Activated T-cell treated with anti-CD3 and anti-CD28 coated beads, Interleukin-2, amount 50 U/mL, for 72 hours (primary cell): ENCODE measurements at places on chromosomes 3 and 15.
A peak's percentile ranks its signal among the peaks of the same experiment; 100 is the strongest.

GRCh38 chr3:122679882-122680474 is 661 bp upstream of the PARP14 start:
- DNase-seq = no peak

- no peak for DNase-seq
Measured at GRCh38 chr15:84800365-84800806, 16.8 kb upstream of the ALPK3 start.

DNA sequence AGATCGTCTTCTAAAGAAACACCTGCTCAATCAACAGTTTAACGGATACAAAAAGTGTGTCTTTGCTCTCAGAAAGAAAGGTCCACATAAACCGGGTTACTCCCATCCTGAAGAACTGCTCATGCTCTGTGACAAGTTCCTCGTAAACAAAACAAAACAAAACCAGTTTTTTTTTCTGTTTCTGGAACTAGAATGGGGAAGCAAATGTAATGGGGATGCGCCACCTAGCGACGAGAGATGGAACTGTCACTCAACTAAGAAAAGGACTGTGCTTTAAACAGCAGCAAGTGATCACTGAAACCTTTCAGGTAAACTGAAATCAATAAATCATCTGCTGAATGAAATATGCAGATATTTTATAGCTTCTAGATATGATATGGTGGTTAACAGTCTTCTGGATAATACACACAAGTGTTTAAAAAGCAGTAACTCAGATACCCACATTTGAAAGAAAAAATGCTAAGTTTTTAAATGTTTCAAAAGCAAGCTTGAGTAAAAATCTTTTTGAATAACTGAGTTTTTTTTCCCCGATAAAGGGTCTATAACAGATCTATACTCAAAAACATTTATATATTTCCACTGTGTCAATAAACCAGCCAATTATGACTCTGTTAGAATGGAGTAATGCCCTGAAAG is 10.9 kb downstream of the TM2D3 start:
- DNase-seq = peak; percentile 69

DNA sequence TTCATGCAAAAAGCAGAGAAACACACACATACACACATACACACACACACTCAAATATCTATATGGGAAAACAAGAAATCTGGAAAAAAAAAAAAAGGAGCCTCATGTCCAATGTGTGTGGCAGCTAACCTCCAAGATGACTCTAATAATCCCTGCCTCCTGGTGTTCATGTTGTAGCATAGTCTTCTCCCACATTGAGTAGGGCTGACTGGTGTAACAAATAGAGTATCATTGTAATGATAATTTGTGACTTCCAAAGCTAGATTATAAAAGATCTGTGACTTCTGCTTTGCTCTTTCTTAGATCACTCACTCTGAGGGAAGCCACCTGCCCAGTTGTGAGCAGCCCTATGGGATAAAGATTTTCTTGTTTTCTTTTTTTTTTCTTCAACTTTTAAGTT is 130.9 kb upstream of the TNIK start:
- no peak for DNase-seq

- no peak for DNase-seq
Measured at GRCh38 chr15:99632521-99632920, 66.7 kb downstream of the MEF2A start.

- peak; percentile 27 for DNase-seq
Measured at GRCh38 chr3:71702131-71703024, 22.8 kb downstream of the EIF4E3 start.

DNA sequence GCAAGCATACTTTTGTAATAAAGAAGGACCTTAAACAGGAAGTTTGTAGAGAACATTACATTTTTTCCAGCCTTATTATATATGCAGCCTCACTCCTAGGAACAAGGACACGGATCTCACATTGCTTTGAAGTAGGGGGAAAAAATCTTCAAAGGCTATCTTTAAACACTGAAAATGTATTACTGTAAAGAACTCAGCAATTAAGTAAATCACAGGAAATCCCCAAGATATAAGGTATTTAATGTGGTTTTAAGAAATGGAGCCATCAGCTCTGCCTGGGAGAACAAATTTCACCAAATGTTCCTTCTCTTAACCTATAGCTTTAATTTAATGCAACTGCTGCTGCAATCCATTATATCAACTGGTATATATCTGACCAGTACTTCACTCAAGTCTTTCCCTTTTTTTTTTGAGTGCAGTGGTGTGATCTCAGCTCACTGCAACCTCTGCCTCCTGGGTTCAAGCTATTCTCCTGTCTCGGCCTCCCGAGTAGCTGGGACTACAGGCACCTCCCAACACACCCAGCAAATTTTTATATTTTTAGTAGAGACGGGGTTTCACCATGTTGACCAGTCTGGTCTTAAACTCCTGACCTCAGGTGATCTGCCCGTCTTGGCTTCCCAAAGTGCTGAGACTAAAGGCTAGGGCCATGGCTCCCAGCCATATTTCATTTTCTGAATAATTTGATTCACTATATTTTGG is 2.8 kb downstream of the BTLA start:
- no peak for DNase-seq

DNA sequence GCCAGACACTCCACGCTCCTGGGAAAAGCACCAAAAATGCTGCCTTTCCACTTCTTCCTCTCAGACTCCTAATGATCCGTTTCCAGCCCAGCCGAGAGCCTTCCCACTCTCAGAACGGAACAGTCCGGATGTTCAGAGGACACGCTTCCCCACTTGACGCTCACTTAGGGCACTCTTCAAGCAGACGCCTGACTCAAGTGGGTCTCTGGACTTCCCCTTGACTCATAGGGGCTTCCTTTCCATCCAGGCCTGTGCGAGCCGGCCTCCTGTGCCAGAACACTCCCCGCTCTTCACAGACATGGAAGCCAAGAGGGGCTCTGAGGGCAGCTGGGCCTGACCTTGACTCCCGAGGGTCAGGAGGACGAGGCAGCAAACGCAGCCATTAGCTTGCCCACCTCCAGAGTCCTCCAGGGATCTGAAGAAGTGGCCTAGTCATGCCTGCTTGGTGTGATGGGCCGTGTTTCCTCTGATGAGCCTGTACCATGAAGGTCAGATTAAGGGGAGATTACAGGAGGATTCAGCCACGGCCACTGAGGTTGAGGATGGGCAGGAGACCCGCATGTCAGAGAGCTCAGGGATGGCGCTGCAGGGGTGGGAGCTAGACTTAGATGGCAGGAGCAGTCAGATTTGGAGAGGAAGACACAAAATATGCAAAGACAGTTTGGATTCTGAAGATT is 114.7 kb upstream of the TLE3 start:
- no peak for DNase-seq

DNA sequence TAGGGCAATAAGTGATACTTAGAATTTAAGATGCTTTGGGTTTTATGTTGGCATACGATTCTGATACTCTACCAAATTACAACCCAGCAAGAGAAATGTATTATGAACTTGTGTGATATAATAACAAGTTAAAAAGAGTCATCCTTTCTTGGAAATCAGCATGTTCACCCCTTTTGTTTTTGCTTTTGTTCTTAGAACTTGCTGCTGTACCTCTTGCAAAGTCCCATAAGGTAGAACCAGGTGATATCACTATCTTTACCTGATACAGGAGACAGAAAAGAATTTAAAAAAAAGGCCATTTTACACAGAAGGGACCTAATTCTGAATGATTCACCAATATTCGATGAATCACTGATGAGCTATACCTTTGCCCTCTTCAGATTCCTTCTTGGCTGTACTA is 810.4 kb downstream of the FHIT start:
- no peak for DNase-seq

GRCh38 chr3:18864933-18865731 is 283.2 kb upstream of the KCNH8 start:
- DNase-seq = no peak

DNA sequence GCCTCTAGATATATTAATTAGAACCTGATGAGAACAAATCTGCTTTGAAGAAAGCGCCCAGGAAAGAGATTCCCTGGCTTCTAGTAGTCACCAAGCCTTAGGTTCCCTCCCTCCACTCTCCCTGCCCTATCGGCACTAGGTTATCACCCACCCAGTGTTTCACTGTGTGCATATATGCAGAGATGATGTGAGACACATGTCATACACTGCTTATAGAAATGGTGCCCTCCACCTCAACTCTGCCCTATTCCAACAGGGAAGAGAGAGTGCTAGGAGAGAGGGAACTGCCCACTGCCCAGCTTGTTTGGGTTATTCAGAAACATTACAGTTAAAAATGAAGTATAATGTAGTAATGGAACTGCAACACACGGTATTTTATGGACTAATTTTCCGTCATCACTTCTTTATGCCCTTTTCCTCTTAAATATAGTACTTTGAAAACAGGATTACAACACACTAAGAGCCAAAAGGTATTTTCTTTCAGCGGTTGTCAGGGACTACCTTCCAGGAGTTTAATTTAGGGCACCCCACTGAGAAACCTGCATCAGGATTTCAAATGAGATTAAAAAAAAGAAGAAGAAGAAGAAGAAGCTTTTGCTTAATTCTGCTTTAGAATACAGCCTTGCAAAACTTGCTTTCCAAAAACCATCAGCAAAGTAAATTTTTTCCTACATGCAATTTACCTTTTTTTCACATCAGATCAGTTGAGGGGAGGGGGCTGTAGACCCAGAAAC is 55.3 kb downstream of the MEIS2 start:
- DNase-seq = no peak

DNA sequence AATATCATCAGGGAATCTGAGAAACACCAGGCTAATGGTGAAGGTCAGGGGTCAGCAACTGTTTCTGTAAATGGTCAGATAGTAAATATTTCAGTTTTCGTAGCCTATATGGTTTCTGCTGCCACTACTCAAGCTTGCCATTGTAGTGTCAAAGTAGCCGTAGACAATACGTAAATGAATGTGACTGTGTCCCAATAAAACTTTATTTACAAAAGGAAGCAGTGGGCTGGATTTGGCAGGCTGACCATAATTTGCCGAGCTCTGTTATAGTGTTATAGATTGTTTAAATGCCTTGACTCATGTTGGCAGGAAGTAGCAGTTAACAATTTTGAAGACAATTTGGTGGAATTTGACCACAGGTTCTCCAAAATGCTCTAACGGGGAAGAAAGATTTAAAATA is 548.2 kb downstream of the FOXP1 start:
- DNase-seq = no peak

- no peak for DNase-seq
Measured at GRCh38 chr3:64971602-64972001, 283.8 kb upstream of the ADAMTS9 start.

DNA sequence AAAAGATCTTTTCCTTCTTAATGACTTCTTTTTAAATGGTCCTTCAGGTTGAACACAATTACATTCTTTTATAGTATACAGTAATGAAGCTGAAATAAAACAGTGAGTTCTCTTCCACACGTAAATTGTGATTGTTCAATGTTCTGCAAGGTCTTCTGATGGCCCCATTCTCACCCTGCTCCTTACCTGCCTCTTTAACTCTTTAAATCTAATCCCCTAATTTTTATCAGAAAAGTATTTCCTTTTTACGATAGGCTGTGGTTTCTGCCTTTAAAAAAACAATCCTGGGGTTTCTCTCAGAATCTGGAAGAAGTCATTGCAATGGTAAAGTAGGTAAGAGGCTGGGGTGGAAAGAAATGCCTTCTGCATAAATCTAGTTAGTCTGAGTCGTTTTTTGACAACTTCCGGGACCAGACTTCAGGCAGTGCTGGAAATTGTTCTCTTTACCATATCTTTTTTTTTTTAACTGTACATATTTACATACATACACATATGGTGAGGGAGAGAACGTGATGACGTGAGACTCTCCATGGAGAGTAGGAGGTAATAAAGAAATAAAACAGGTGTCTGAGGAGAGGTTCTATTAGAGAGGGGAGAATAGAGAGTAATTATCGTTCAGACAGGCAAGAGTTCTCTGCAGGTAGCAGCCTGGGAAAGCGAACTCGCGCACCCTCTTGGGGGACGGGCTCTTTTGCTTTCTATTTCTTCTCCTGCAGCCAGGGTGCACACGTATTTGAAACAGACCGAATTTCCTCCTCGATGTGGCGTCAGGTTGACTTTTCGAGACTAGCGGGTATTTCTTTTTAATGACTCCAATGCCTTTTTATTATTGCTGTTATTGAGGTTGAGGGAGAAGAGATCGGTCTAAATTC is at the start of gene SIDT1:
SIDT1 (plus strand) TSS at position 730 of the 872 bp plus-strand sequence. CDS start 467 bp downstream, outside the sequence.
- DNase-seq = peak; percentile 76

GRCh38 chr15:78361771-78362506 is 21.8 kb downstream of the CRABP1 start:
- no peak for DNase-seq

GRCh38 chr15:60003243-60004008 is 685 bp upstream of the FOXB1 start:
- DNase-seq = peak; percentile 31

GRCh38 chr15:69533522-69533921 is 80.9 kb downstream of the RPLP1 start:
- no peak for DNase-seq

GRCh38 chr15:28099555-28100140 is 533 bp upstream of the OCA2 start:
- DNase-seq = no peak

DNA sequence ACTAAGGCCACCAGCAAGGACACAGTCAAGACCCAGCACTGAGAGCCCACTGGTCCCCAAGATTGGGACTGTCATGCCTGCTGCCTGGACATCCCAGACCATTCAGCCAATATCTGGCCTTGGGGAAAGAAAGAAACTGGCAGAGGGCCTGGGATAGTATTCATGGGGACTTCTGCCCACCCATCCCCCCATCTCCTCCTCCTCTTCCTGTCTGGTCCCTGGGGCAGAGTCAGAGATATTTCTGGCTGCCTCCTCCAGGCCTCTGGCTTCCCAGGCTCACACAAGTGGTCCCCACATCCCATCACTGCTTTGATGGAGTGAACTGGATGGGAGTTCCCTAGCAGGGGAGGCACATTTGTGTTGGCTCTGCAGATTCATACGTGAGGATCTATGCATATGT is 4.2 kb upstream of the RASL12 start:
- no peak for DNase-seq

DNA sequence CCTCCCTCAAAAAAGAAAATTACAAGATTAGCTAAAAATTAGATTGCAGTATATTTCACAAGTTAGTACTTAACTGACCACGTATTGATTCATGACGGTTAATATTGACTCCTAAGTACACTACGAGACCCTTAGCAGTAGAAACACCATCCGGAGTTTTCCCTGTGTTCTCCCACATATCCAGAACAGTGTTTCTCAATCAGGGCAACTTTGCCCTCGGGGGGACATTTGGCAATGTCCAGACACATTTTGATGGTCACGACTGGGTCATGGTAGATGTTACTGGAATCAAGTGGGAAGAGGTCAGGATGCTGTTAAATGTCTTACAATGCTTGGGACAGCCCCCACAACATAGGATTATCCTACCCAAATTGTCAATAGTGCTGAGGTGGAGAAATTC is 40.7 kb upstream of the LIPC start:
- no peak for DNase-seq

DNA sequence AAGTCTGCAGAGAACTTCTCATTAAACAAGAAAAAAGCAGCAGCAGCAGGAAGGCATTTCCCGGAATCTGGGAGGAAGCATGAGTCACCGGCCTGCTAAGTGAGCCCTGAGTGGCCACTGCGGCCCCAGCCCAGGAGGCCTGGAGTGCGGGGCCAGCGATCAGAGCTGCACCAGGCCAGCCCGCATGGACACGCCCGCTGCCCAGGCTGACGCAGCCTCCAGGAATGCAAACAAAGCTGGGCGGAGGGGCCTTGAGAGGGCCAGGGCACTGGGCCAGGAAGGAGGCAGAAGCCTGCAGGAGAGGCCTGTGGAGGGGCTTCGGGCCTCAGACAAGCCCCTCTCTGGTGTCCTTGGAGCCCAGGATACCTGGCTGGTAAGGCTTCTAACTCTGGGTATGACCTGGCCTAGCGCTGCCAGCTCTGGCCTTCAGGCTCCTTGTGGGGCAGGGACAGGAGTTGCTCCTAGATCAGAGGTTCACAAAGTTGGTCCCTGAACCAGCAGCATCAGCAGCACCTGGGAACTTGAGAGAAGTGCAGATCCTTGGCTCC is 101.2 kb downstream of the SMAD6 start:
- DNase-seq = no peak

- DNase-seq = no peak
Measured at GRCh38 chr15:40360015-40360414, 2.0 kb downstream of the DISP2 start.
